ENCODE measurements at places on chromosomes 1 and 21. TPM values are rescaled to one million over a fixed set of nuclear protein-coding genes. Genes with fewer than 3 reads are reported as not detected.

DNA sequence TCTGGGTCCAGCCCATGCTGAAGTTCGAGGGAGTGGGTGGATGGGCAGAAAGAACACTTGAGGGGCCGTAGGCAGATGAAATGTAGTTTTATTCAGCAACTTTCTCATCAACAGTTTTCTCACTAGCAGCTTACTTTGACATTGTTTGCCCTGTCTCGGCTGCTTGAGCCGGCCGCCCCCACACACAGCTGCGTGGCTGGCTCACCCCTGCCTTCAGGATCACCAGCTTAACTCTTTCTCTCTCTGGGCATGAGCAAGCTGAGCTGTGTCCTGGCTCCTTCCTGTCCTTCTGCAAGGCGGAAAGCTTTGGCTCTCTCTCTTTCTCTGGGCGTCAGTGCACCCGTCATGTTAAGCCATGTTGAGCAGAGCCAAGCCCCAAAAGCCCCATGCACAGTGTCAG is 104.4 kb upstream of the GNG12 start:
- no peaks in the 10 kb centered on the region for H3K27me3 ChIP-seq
- no peak overlapping the region for H3K27ac ChIP-seq
- no peaks in the 10 kb centered on the region for H3K36me3 ChIP-seq
- H3K4me3 ChIP-seq, result no peak overlapping the region
- DNase-seq, result no peak

DNA sequence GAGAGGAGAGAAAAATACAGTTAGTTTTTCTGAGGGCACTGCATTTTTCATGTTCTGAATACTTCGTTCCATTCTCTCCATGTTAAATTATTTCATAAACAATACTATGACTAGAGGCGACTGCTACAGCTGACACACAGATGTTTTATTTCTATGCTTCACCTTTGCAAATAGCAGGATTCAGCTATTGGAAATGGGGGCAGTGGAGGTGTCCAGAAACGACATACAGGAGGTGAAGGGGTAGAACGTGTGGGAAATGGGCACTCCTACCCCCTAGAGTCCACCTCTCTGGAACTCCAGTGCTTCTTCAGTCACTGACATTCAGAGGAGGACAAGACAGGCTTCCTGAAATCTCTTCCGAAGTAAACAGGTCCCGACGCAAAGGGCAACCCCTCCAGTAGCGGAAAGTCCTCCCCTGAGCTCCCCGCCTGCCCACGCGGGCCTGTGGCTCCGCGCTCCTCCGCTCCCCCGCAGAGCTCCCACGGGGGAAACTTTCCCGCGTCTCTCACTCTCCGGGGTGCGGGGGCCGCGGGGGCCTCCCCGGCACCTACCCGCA is 480 bp downstream of the DPYD start:
- H3K27ac ChIP-seq, result peak overlapping the region; percentile 80
- H3K36me3 ChIP-seq, result no peaks in the 10 kb centered on the region
- peaks cover 29% of the 10 kb centered on the region for H3K4me1 ChIP-seq
- peak overlapping the region; percentile 96 for H3K4me3 ChIP-seq
- DNase-seq, result no peak

GRCh38 chr1:147545133-147545532 is 3.8 kb downstream of the BCL9 start:
- H3K36me3 ChIP-seq, result no peaks in the 10 kb centered on the region
- H3K4me1 ChIP-seq, result peaks cover 60% of the 10 kb centered on the region
- no peak overlapping the region for H3K27ac ChIP-seq
- peak; percentile 90 for DNase-seq
- no peak overlapping the region for H3K4me3 ChIP-seq

DNA sequence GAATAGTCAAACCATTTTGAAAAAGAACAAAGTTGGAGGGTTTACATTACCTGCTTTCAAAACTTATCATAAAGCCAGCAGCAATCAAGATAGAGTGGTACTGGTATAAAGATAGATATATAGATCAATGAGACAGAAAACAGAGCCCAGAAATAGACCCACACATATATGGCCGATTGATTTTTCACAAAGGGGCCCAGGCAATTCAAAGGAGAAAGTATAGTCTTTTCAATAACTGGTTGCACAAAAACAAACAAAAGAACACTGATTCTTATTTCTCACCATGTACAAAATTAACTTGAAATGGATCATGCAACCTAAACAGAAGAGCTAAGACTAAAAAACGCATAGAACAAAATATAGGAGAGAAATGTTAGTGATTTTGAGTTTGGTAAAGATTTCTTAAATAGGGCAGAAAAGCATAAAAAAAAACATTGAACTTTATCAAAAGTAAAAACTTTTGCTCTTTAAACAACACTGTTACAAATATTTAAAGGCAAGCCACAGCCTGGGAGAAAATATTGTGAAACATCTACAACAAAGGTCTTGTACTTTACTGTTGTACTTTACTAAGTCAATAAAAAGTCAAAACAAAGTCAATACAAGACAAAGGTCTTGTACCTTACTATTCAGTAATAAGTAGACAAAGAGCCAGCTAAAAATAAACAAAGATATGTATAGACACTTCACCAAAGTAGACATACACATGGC is 50.2 kb downstream of the ST3GAL3 start:
- no peak overlapping the region for H3K4me3 ChIP-seq
- no peaks in the 10 kb centered on the region for H3K27me3 ChIP-seq
- no peak for DNase-seq
- H3K27ac ChIP-seq, result no peak overlapping the region

GRCh38 chr1:156108664-156109241 is 5.8 kb upstream of the LMNA start:
- H3K4me3 ChIP-seq, result no peak overlapping the region
- no peak overlapping the region for H3K27ac ChIP-seq
- H3K27me3 ChIP-seq, result peaks cover under 1% of the 10 kb centered on the region
- no peak for DNase-seq
- H3K4me1 ChIP-seq, result peaks cover 32% of the 10 kb centered on the region

DNA sequence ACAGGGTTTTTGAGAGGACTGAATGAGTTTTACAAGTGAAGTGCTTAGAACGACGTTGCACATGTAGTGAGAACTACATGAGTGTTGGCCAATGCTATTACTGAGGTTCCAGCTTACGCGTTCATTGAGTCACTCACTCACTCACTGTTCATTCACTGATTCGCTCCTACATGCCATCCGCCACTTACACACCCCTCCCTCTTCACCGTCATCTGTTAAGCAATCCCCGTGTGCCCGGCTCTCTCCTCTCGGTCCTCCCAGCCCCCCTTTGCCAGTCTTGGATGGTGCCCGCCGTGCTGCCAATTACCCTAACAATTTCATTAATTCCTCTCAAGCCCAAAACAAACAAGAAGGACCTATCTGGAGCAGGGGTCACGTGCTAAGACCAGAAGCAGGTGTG is 27.3 kb upstream of the EPHA2 start:
- no peak overlapping the region for H3K4me3 ChIP-seq
- H3K27me3 ChIP-seq, result no peaks in the 10 kb centered on the region
- no peaks in the 10 kb centered on the region for H3K36me3 ChIP-seq
- DNase-seq, result no peak

- H3K36me3 ChIP-seq, result no peaks in the 10 kb centered on the region
- no peak overlapping the region for H3K27ac ChIP-seq
- H3K4me3 ChIP-seq, result no peak overlapping the region
- H3K4me1 ChIP-seq, result no peaks in the 10 kb centered on the region
- no peaks in the 10 kb centered on the region for H3K27me3 ChIP-seq
- DNase-seq, result no peak
Observed at GRCh38 chr1:207239874-207240273, 81.6 kb upstream of the CD55 start.

DNA sequence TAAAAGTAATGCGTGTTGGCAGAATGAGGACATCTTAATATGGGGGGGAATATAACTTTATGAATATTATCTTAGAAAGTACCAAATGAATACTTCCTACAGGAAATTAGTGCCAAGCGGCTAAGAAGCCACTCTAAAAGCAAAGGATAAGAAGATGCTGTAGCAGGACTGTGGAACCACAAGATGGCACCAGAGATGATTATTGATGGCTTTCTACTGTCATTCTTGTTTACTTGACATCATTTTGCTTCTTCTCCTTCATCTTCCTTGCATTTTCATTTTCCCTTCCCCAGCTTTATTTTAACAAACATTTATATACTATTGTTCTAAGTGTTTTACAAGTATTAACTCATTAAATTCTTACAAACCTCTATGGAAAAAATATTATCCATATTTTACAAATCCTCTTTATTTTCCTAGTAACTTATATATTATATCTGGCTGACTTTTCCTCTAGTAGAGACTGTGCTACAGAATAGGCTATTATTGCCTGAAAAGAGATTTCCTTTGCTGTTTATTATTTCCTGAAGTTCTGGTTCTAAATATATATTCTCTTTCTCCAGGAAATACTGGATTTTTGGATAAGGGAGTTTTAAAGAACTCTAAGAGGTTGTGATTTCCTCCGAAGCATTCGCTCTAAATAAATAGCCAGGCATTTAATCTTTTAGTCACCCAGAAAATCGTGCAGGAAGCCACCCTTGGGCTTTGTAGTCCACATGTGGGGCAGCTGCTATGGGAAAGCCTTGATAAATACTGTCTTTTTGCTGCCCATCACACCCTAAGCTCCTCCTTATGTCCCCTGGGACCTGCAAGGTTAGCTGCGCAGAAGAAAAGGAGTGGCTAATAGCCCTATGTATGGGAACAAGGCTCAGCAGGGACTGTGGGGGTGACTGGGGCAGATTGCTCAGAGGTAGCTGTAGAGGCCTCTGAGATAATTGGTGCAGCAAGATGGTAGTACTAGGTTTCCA is 69.8 kb downstream of the TPR start:
- no peak for DNase-seq
- H3K4me1 ChIP-seq, result peaks cover 78% of the 10 kb centered on the region
- no peaks in the 10 kb centered on the region for H3K27me3 ChIP-seq
- no peak overlapping the region for H3K27ac ChIP-seq
- H3K36me3 ChIP-seq, result no peaks in the 10 kb centered on the region

GRCh38 chr1:158819461-158820443 is 11.4 kb upstream of the MNDA start:
- H3K4me3 ChIP-seq, result no peak overlapping the region
- peaks cover 20% of the 10 kb centered on the region for H3K4me1 ChIP-seq
- no peaks in the 10 kb centered on the region for H3K36me3 ChIP-seq
- DNase-seq, result no peak
- H3K27me3 ChIP-seq, result no peaks in the 10 kb centered on the region

GRCh38 chr1:204574865-204575163 is 58.6 kb downstream of the MDM4 start:
- H3K4me1 ChIP-seq, result peaks cover 15% of the 10 kb centered on the region
- no peak for DNase-seq
- no peaks in the 10 kb centered on the region for H3K27me3 ChIP-seq
- no peak overlapping the region for H3K27ac ChIP-seq
- peaks cover 13% of the 10 kb centered on the region for H3K36me3 ChIP-seq
- no peak overlapping the region for H3K4me3 ChIP-seq

- no peaks in the 10 kb centered on the region for H3K27me3 ChIP-seq
- no peak overlapping the region for H3K27ac ChIP-seq
- DNase-seq, result no peak
- no peaks in the 10 kb centered on the region for H3K4me1 ChIP-seq
- H3K4me3 ChIP-seq, result no peak overlapping the region
Observed at GRCh38 chr1:93143136-93143535, 37.1 kb downstream of the TMED5 start.

DNA sequence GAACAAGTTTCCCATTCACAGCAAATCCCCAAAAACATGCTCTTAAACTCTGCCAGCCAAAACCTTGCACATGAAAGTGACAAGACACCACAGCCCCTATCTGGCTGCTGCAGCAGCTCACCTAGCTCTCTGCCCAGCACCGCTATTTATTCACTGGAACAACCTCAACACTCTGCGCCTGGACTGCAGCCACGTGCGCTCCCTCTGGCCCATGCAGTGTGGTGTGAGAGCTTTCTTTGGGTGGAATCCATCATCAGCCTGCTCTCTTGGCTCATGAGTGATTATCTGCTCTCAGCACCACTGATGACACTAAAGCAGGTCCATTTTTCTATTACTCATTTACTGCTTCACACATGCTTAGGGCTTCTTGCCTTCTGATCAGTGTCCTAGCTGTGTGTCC is 11.4 kb downstream of the KCNJ6 start:
- no peaks in the 10 kb centered on the region for H3K4me1 ChIP-seq
- no peak overlapping the region for H3K4me3 ChIP-seq
- no peak for DNase-seq
- H3K36me3 ChIP-seq, result no peaks in the 10 kb centered on the region

DNA sequence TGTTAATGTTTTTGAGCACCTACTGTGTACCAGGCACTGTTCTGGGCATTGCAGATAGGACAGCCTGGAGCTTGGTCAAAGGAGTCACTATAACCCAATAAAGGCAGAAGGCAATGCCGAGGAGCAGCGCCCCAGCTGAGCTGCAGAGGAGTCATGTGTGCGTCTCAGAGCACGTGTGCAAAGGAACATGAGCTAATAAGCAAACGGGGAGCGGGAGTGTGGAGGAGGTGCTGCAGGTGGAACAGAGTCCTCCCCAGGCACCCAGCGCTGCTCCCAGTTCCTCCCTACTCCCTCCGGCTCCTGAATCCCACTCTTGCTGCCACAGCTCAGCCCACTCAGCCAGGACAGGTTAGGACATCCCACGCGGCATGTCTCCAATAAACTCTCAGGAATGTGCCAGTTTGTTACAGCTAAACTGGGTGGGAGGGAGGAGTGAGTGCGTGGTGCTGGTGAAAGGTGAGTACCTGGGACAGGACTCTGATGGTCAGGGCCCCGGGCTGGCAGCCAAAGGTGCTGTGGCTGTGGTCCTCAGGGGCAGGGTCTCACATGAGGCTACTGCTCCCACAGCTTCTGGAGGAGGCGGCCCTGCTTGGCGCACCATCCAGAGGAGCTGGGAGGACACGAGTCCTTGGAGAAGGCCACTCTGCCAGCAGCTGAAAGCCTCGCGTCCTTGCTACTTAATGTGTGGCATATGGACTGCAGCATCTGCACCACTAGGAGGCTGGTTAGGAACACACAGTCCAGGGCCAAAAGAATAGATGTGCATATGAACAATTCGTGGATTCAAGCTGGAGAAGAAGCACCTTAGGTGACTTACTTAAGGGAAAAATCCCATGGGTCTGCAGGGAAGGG is 52.3 kb downstream of the GRIK3 start:
- no peak for DNase-seq
- H3K4me1 ChIP-seq, result no peaks in the 10 kb centered on the region
- no peaks in the 10 kb centered on the region for H3K27me3 ChIP-seq
- no peaks in the 10 kb centered on the region for H3K36me3 ChIP-seq

- no peak for DNase-seq
- H3K27me3 ChIP-seq, result no peaks in the 10 kb centered on the region
- H3K4me3 ChIP-seq, result no peak overlapping the region
- H3K36me3 ChIP-seq, result no peaks in the 10 kb centered on the region
Observed at GRCh38 chr1:86552376-86552775, 5.5 kb downstream of the CLCA4 start.

- no peak overlapping the region for H3K27ac ChIP-seq
- no peak for DNase-seq
- no peaks in the 10 kb centered on the region for H3K4me1 ChIP-seq
Observed at GRCh38 chr1:113057006-113057405, 16.0 kb upstream of the LRIG2 start.

Gene SLC44A5
- 0.29 TPM for total RNA-seq

Gene IL12RB2
- total RNA-seq, result 32.8 TPM

Gene IL24
- total RNA-seq, result 2.0 TPM

Gene GJA5
- not detected for total RNA-seq

Gene MPZL1
- total RNA-seq, result 15.6 TPM

Measured in CD8-positive, alpha-beta memory T cell (primary cell).